ENCODE measurements at places on chromosomes 1 and 21.

- DNase-seq: no peak
Observed at GRCh38 chr1:34403156-34403555, 226.4 kb downstream of the C1orf94 start.

DNA sequence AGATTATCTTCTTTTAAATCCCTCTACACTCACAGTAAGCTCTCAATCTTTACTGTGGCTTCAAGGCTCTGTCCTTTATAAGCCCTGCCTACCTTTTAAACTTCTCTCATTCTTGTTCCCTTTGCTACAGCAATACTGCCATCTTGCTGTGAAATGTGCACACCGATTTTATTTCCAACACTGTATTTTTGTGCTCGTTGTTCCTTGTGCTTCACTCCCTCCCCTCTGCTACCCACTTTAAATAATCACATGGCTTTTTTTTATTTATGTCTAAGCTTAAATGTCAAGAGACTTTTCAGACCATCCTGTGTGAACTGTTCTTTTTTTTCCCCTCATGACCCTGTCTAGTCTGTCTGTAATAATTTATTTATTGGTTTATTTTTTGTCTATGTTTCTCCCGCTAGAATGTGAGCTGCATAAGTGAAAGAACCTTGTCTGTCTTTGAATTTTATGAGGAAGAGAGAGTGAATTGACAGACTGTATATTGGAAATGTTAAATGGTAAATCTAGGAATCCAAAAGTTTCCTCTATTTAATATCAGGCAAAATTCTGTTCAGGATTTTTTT is 45.7 kb downstream of the ABCD3 start:
- peak; percentile 50 for DNase-seq

DNA sequence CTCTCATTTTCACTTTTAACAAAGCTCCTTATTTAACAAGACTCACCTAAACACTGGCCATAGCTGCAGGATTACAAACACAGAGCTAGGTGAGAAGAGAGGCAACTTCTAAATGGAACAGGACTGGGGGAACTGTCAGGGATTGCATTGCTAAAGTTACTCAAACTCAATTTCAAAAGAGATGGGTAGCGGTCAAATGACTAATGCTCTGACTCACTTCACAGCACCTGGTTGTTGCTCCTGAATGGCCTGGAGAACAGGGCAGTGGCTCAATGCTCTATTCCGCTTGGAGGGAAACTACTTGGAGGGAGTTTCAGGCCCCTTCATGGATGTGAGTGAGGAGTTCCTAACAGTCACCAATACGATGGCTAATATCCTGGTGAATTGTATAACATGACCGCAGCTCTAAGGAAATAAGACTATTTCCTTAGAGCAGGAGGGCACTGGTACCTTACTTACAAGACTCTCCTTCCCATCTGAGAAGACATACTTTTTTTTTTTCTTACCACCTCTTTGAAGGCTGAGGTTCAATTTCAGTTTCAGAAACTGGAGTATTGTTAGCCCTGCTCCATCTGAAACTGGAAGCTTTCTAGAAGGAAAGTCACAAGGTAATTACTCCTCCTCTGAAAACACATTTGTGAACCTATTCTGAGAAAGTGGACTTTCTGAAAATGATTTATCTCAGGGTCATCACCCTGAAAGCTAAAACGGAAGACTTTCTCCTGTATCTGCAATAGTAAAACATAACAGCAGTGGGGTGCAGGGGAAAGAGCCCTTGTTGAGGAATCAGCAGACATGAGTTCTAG is 9.5 kb downstream of the DPT start:
- DNase-seq: no peak

GRCh38 chr1:30899577-30900389 is 8.8 kb downstream of the SDC3 start:
- no peak for DNase-seq

GRCh38 chr1:15053153-15053552 is 100.4 kb upstream of the TMEM51 start:
- no peak for DNase-seq

GRCh38 chr1:12620488-12620865 is 2.5 kb upstream of the DHRS3 start:
- peak; percentile 54 for DNase-seq

DNA sequence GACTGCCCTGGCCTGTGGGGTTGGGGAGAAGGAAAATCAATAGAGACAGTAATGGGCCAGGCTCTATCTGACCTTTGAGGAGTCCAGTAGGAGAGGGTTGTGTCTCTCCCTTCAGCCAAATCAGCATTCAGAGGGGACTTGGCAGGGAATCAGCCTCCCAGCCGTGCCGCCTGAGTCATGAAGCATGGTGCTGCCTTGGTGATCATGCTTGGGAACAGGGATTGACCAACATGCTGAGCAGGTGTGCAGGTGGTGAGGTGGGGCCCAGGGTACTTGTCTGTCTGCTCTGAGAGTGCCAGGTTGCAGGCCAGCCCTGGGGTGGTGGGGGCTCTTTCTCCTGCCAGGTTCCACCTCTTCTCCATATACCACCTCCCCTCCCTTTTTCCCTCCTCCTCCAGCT is 58.9 kb upstream of the TLR5 start:
- no peak for DNase-seq

DNA sequence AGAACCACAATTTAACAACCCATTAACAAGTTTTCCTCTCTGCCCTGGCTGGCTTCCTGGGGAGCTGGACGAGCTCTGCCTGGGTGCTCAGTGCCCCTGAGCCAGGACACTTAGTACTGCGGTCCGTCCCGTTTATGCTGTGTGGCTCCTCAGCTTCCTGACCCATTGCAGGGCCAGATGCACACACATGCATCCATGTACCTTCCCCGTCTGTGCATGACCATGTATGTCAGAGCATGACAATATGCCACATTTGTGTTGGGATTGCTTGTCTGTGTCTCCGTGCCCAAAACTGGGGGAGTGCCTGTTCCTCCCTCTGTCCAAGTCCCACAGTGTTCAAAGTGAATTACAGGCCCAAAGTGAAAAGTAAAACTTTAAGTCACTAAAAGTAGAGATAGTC is 9.7 kb upstream of the TFF3 start:
- no peak for DNase-seq

DNA sequence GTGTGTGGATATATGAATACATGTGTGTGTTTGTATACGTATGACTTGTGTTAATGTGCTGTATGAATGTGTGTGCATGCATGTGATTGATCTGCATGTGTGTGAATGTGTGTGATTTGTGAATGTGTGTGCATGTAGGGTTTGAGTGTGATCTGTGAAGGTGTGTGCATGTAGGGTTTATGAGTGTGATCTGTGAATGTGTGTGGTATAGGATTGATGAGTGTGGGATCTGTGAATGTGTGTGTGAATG is 88.2 kb downstream of the STUM start:
- DNase-seq: no peak

DNA sequence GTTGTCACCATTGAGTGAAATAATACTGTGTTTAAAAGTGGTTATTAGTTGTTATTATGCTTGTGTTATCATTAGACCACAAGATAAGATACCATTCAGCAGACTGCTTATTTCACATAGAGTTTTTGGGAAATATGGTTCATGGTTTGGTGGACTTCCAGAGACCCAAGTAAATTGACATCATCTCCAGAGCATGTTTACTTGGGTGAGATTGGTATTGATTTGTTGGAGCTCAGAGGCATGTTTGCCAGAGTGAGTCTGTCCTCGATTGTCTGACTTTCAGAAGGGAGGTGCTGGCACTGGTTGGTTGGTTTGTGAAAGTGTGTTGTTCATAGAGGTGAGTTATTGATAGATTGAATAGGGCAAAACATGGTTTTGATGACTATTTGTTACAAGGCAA is 291.4 kb downstream of the TGFB2 start:
- DNase-seq: no peak

GRCh38 chr1:155125946-155126555 is 1.6 kb upstream of the EFNA1 start:
- DNase-seq: no peak

DNA sequence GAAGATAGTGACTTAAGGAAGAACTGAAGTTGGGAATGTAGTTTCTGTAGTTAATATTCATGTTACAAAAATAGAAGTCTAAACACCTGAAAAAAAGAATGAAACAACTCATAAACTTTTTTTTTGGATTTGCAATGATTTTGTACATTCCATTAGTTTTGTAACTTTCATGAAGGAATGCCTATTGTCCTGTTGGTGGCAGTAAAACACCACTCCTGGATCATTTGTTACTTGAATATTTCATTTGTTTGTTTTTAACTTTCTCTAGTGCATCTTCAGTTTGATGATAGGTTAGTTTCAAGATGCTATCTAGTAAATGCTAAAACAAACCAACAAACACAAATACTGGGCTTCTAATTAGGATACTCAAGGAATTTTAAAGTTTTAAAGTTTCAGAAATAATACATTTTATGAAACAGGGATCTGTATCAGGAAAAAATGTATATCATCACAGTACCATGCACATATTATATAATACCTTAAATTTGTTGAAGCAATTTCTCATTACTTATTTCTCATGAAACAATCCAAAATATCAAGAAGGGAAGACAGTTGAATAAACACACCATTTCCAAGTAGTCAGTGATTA is 229.7 kb upstream of the CACYBP start:
- peak; percentile 53 for DNase-seq

DNA sequence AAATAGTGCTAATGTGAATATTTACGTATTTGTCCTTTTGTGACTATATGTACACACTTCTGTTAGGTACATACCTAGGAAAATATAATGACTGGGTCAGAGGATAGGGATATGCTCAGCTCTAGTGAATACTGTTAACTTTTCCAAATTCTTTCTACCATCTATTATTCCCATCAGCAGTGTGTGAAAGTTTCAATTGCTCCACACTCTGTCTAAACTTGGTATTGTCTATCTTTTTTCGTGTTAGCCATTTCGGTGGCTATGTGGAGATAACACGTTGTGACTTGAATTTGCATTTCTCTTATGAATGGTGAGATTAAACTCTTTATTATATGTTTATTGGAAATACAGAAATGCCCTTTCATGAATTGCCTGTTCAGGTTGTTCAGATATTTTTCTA is 22.7 kb upstream of the LELP1 start:
- DNase-seq: no peak
